ENCODE measurements at places on chromosomes 4 and X. TPM values are rescaled to one million over a fixed set of nuclear protein-coding genes. Genes with fewer than 3 reads are reported as not detected.

MUC7 gene
- total RNA-seq = not detected

SASH3 gene
- not detected for total RNA-seq

SERTM2 gene
- total RNA-seq = not detected

KLKB1 gene
- total RNA-seq = 0.06 TPM

ARSJ gene
- total RNA-seq = 46.8 TPM

S100P gene
- 0.06 TPM for total RNA-seq

GPR173 gene
- total RNA-seq = 4.0 TPM

AWAT1 gene
- total RNA-seq = not detected

CCNA2 gene
- total RNA-seq = 59.1 TPM

LRIT3 gene
- 0.06 TPM for total RNA-seq

SULT1E1 gene
- 0.97 TPM for total RNA-seq

CDS1 gene
- total RNA-seq = 0.06 TPM

CT83 gene
- not detected for total RNA-seq

MAGEE2 gene
- total RNA-seq = not detected

VEGFC gene
- total RNA-seq = 4.5 TPM

HOPX gene
- 1.1 TPM for total RNA-seq

GALNTL6 gene
- not detected for total RNA-seq

MBNL3 gene
- total RNA-seq = 0.69 TPM

IL13RA1 gene
- total RNA-seq = 35.8 TPM

CT47B1 gene
- not detected for total RNA-seq
